ENCODE measurements at places on chromosomes 2 and 18.

- no peak for DNase-seq
These were observed 14.2 kb downstream of the NAGK start for GRCh38 chr2:71082402-71083252.

DNA sequence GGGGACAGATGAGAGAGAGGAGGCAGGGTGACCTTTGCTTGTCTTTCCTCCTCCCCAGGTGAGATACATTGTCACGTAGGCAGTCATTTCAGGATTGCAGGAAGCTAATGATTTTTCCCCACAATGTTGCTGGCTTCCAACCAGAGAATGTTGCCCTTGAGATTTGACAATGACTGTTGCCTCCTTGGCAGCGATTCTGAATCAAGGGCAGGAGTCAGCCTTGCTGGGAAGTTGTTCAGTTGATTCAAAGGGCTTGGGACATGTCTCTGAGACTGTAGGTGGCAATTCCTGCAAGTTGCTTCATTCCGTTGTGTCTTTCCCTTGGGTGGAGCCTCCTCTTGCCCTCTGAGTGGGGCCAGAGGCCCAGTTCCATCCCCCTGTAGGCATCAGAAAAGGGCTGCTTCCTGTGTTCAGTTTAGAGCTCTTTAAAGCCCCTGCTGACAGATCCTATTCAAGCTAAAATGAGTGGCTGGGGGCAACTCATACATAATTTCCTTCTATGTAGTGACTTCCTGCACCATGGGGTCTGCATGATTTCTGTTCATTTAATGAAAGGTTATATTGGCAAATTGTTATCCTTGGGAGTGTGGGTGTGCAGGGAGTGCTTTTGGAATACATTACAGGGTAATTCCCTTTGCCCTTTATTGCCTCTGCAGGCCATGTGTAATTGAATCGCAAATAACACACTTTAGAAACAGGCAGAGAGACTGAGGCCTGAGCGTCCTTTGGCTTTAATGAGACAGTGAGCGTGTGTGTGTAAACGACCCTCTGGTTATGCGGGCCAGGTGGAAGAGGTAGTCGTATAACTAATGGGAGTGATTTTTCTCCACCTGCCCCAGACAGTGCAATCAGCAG, 52.4 kb downstream of the GPR39 start:
- DNase-seq = no peak

GRCh38 chr2:108634011-108634410, 85.3 kb upstream of the RANBP2 start:
- DNase-seq = no peak

- no peak for DNase-seq
These were observed 296.9 kb upstream of the HS6ST1 start for GRCh38 chr2:128615571-128615970.

- DNase-seq = no peak
These were observed 744.3 kb upstream of the REG3G start for GRCh38 chr2:78281164-78281563.

DNA sequence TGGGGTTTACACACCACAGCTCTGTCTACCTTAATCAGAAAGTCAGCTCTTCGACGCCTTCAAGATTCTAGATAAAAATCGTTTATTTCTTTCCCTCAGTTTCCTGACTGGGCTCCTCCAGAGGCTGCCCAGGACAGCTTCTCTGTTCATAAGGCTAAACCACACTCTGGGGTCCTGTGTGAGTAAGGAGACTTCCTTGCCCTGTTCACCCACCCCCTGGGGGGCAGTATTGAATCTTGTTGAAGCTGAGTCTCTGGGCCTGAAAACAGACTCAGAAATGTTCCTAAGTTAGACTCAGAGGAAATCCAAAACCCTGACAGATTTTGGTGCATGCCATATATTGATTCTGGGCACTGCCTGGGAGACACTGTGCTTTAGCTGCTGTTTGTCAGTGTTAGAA, 43.0 kb downstream of the G6PC2 start:
- no peak for DNase-seq

- no peak for DNase-seq
These were observed 245.8 kb downstream of the ZEB2 start for GRCh38 chr2:144274131-144274530.

DNA sequence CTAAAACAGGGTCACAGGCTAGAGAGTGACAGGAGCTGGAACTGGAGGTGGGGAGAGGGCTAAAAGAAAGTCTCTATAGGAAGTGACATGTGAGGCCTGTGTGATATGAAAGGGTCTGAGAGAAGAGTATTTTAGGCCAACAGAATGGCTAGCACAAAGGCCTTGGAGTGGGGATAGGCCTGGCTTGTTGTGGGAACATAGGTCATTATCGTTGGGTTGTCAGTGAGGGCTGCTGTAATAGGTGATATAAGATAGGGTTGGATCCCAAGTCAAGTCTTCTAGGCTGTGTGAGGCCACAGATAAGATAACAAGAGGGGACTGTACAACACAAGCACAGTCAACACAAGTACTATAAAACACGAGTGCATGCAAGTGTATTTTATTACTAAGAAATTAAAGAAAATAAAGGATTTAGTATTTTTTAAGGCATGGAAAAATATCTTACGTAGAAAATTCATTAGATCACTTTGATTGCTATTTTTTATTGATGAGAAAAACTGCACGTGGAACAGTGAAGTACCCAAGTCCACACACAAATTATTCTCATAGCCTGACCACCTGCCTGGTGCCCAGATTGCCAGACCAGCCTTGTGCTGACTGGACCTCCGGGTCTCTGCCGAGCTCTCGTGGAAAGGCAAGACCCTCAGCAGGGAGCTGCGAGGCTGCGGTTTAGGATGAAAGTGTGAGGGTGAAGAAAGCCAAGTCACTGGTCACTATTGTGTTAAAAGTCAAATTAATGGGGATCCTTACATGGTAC, 14.1 kb downstream of the LTBP1 start:
- DNase-seq = no peak

- no peak for DNase-seq
These were observed 13.5 kb upstream of the CUL3 start for GRCh38 chr2:224598678-224599077.

GRCh38 chr2:17620841-17621240, 80.3 kb downstream of the VSNL1 start:
- peak; percentile 36 for DNase-seq

DNA sequence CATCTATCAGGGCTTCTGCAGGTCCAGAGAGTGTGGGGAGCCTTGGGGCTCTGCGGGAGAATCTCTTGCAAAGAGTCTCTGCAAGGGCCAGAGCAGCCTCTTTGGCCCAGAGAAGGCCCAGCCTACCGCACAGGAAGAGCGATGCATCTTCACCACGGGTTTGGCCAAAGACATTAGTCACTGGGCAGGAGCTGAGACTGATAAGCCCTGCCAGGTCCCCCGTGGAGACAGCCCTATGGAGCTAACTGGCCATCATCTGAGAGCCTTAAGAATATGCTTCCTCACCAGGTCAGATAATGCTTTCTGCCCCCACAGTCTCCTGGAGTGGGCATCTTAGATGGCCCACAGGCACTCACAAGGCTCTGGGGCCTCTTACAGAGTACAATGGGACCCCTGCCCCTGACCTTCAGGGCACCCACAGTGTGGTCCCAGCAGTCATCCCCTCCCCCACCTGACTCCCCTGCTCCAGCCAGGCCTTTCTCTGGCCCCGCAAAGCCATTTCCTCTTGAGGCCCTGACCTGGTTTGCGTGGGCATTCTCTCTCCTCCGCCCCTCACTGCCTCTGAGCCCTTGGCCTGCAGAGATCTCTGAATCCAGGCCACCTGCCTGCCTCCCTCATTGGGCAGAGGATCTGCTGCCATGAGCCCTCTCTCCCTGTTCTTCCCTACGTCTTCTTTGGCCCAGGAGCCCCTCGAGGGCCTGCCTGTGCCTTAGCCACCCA, 31.9 kb upstream of the MAPRE3 start:
- DNase-seq = no peak

- peak; percentile 90 for DNase-seq
These were observed 4.0 kb upstream of the CKAP2L start for GRCh38 chr2:112768432-112768831.

DNA sequence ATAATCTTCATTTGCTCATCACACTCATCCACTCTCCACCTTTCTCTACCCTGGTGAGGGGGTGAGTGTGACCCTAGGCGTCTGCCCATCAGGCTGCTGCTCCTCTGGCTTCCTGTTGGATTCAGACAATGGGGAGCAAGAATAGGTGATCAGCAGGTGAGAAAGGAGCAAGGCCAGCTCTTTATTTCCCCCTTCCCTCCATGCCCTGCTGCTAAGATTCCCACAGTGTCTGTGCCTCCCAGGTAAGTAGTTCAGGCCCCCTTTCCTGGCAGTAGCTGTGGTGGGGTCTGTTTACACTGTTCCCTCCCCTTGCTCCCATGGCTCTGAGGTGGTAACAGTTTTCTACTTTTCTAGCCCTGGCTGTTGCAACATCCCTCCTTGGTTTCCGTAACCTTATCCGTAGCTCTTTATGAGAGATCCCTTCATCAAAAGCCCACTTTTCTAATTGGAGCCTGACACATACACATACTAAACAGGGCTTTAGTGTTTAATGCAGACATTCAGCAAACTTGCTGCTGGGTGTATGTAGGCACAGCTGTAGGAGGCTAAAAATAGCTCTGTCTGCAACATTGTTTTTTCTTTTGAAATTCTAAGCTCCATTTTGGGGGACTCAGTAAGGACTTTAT, 27.5 kb downstream of the MAP2 start:
- no peak for DNase-seq

All from LHCN-M2 (cell line).